ENCODE measurements at places on chromosomes 13 and 19. TPM values are rescaled to one million over a fixed set of nuclear protein-coding genes. Genes with fewer than 3 reads are reported as not detected.
A peak's percentile ranks its signal among the peaks of the same experiment; 100 is the strongest.

DNA sequence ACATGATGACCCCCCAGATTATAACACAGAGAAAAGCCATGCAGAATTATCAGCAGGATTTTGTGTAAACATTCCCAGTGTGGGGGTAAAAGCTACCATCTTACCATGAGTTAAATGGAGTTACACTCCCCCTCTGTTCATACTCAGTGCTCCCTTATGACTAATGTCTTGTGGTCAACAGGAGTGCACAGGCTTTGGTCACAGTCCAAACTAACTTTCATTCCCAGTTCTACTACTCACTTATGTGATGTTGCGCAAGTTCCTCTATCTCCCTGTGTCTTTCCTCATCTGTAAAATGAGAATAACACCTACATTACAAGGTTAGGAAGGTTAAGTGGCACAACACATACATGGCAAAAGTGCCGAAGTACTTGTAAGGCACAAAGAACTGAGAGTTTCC is 277.9 kb downstream of the RBM26 start:
- DNase-seq = no peak

GRCh38 chr13:97254816-97255215 is 32.7 kb downstream of the MBNL2 start:
- DNase-seq = no peak

KASH5 gene
- total RNA-seq = not detected

- no peak for DNase-seq
These were observed 9.5 kb downstream of the PRR36 start for GRCh38 chr19:7864690-7865074.

DKKL1 gene
- total RNA-seq = not detected

GRCh38 chr19:14139944-14140343 is 3.6 kb upstream of the ASF1B start:
- no peak for DNase-seq

VSTM1 gene
- not detected for total RNA-seq

LIG4 gene
- total RNA-seq = 9.6 TPM

DNA sequence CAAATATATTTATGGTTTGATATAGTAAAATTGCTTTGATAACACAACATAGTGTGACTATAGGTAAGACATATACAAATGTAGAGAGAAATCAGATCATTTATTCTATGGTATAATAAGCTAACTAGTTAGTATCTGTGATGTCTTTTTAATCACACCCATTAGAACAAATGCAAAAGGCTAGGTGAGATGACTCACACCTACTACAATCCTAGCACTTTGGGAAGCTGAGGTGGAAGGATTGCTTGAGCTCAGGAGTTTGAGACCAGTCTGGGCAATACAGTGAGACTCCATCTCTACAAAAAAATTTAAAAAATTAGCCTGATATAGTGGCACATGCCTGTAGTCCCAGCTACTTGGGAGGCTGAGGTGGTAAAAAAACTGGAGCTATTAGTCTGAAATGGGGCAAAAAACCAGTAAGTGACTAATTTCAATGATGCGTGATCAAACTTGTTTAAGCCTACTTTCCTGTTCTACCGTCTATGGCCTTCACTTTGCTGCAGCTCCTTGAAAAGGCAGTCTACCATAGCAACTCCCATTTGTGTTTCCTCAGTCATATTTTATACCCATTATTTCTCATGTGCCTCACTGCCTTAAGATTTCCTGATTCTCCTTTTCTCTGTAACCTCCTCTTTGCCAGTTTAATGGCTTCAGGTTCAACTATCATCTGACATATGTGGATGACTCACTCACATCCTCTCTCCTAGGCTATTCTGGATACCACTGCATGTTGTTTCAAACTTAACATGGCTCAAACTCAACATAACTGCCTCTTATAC is 12.5 kb downstream of the ALG5 start:
- no peak for DNase-seq

- no peak for DNase-seq
These were observed 3.9 kb upstream of the RNF6 start for GRCh38 chr13:26225896-26226617.

GRCh38 chr13:30711375-30711774 is 24.0 kb upstream of the ALOX5AP start:
- DNase-seq = no peak

LYPD3 gene
- total RNA-seq = 24.0 TPM

GRCh38 chr13:83215627-83216026 is 666.6 kb downstream of the SLITRK1 start:
- DNase-seq = no peak

BICRA gene
- 39.3 TPM for total RNA-seq

DNA sequence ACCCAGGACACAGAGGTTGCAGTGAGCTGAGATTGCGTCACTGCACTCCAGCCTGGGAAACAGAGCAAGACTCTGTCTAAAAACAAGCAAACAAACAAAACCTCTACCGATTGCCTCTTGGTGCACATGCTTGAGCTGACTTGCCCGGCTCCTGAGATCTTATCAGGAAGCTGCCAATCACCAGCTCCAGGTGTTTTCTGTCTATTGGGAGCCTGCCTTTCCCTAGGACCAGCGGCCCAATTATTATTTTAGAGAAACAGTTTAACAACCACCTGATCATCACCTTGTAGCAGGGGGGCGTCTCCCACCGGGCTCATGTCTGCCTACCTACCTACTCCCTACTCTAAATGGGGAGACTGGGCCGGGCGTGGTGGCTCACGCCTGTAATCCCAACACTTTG is 10.8 kb downstream of the CLEC4M start:
- no peak for DNase-seq

DCT gene
- 0.19 TPM for total RNA-seq

GRCh38 chr13:20160306-20161274 is at the start of gene GJA3:
TSS of gene GJA3 (minus strand) at chr13:20161052. CDS start at chr13:20143288, 17,764 bp downstream.
- DNase-seq = peak; percentile 59

DNA sequence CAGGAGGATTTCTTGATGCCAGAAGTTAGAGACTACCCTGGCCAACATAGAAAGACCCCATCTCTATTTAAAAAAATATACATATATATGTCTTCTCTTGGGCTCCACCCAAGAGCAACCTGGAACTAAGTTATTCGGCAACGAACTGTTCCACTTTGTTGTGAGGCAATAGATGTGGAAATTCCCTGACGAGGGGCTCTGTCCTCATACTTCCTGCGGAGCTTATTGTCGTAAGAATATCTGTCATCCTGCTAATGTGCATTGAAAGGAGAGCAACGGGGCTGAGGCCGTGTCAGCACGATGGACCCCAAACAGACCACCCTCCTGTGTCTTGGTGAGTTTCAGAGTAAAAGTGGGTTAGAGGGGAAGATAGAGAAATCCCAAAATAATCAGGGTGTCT is at the start of gene FCAR:
TSS of gene FCAR (plus strand) at position 246 of the 400 bp plus-strand sequence. CDS start at position 301, 55 bp downstream.
- no peak for DNase-seq

DNA sequence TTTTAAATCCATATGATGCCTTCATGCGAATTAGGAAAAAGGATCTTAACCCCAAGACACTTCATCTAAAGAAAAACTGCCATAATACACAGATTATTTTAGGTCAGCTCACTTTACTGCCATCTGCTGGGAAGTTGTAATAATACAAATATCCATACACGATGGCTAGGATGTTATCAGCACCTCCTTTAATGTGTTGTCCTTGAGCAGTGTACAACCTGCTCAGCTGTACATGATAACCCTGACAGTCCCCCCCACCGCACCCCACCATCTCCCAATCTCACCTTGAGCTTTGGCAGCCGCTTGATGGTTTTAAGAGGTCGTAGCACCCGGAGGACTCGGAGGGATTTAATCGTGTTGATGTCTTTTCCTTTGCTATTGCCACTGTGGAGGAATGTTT is 112.2 kb downstream of the IER2 start:
- DNase-seq = no peak

NUDT15 gene
- total RNA-seq = 5.1 TPM

GRCh38 chr19:12899891-12900518 is 9.0 kb downstream of the GCDH start:
- DNase-seq = no peak

Data from T-cell (primary cell).